ENCODE measurements at places on chromosomes 11 and 22.

- no peak for DNase-seq
Observed at GRCh38 chr11:28505232-28505631, 397.0 kb downstream of the METTL15 start.

- peak; percentile 36 for DNase-seq
Observed at GRCh38 chr11:112221274-112221835, 4.9 kb upstream of the PTS start.

- DNase-seq: no peak
Observed at GRCh38 chr11:121463689-121464335, 11.0 kb upstream of the SORL1-AS1 start.

DNA sequence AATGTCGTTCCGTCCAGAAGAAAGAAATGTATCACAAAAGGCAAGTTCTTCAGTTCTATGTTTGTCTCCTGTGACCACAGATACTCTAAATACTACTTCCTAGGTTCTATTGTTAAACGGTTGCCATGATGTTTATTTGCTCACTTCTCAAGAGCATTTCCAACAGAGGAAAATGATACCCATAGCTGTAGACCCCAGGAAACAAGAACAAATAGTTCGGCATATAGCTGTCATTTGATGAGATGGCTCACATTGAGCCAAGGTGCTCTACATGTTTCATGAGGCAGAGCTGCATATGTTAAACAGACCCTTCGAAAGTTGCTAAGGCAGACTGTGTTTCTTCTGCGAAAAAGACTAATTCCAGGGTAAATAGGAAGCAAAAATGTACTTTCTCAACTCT, 15.4 kb upstream of the ANGPTL5 start:
- no peak for DNase-seq

- no peak for DNase-seq
Observed at GRCh38 chr22:31637447-31637890, 24.5 kb downstream of the PISD start.

GRCh38 chr11:8363921-8364320, 100.2 kb upstream of the LMO1 start:
- DNase-seq: no peak

GRCh38 chr11:113629562-113629961, 76.5 kb downstream of the TMPRSS5 start:
- DNase-seq: no peak

DNA sequence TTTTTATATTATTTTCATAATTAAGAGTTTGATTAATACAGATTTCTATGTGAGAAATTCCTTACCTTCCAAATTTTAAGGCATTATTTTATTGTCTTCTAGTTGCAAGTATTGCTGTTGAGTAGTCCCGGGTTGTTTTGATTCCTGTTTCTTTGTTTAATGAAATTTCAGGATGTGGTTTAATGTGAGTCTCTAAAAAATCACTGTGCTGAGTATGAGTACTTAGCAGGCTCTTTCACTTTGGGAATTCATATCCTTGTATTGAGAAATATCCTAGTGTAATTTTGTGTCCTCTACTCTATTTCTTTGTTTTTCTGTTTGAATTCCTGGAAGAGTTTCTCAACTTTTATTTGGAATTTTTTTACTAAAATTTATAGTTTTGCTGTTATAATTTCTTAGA, 113.2 kb downstream of the TMEM135 start:
- no peak for DNase-seq

GRCh38 chr11:92867913-92868619, 101.4 kb upstream of the MTNR1B start:
- no peak for DNase-seq

- DNase-seq: peak; percentile 6
Observed at GRCh38 chr22:50684986-50685385, 12.4 kb downstream of the SHANK3 start.

- DNase-seq: no peak
Observed at GRCh38 chr11:127345819-127346459, 345.4 kb upstream of the KIRREL3 start.

GRCh38 chr11:65764434-65764833, 16.3 kb downstream of the AP5B1 start:
- no peak for DNase-seq

GRCh38 chr11:36069576-36070212, 125.8 kb downstream of the LDLRAD3 start:
- DNase-seq: no peak

DNA sequence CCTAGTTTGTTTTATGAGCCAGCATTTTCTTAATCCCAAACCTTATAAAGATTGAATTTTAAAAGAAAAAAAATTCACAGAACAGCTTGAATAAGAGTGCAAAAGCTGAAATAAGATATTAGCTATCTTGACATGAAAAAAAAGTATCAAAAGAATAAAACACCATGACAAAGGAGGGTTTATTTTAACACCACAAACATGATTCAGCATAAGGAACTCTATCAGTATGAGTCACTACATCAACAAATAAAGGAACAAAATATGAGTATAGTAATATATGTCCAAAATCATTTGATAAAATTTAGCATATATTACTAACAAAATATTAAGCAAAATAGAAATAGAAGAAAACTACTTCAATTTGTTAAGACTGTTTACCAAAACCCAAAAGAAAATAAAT, 9.6 kb upstream of the LMO1 start:
- no peak for DNase-seq

DNA sequence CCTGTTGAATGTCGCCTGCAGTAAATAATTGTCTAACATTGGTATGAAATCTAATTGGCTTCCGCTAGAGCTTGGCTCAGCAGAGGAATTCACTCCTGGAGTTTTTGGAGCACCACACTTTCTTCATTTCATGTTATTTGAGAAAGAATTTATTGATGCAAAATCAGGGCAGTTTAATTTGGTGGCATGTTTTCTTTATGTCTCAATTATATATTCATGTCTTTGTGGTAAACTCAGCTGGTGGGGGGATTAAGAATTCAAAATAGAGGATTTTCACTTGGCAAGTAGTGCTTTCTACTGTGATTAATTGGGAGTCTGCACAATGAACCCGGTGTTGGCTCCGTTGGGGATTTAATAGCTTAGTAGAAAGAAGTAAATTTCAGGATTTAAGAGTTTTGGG, 784.4 kb downstream of the NTM start:
- DNase-seq: no peak

DNA sequence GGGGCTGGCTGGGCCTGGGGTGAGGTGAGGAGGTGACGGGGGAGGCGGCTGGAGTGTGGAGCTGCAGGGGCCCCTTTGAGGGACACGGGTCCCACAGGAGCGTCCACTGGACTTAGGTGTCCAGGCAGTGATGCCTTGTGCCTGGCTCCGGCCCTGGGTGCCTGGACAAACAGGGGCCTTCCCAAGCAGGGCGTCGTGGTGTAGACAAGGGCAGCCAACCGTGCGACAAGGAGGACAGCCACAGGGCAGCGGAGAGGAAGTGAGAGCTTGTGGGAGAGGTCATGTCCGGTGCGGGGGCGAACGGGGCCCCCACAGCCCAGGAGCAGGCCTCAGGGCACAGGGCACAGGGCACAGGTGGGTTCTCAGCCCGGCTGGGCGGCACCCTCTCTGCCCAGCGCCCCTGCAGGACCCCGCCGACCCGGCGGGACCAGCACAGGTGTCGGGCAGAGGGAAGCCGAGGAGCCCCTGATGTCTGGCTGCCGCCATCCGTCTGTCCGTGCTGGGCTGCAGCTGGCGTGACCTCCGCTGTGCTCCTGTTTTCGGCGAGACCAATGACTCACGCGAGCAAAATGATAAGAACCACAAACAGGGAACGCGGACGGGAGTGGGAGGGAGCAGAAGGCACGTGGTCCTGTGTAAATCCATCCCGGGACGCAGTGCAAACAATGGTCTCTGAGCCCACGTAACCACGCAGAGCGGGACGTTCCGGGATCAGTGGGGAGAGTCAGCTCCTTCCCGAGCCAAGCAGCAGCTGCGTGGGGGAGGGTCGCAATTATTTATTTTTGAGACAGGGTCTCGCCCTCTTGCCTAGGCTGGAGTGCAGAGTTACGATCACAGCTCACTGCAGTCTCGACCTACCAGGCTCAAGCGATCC, 49.1 kb upstream of the A4GALT start:
- peak; percentile 90 for DNase-seq

DNA sequence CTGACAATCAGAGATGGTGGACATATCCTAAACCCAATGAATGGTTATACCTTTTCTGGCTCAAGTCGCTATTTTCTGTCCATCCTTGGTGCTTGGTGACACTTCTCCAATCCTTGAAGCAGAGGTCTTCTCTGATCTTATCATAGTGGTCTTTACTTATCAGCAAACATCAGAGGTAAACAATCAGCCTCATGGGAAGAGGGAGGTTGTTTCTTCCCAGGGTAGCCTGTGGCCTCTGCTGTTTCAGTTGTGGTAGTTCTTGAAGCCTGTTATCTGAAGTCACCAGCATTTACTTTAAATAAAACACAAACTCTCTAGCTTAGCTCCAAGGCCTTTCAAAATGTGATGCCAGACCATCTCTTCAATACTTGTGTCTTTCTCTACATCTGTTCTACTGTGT, 66.7 kb downstream of the RRM1 start:
- DNase-seq: no peak

GRCh38 chr11:75800728-75801361, 14.2 kb upstream of the UVRAG start:
- no peak for DNase-seq

DNA sequence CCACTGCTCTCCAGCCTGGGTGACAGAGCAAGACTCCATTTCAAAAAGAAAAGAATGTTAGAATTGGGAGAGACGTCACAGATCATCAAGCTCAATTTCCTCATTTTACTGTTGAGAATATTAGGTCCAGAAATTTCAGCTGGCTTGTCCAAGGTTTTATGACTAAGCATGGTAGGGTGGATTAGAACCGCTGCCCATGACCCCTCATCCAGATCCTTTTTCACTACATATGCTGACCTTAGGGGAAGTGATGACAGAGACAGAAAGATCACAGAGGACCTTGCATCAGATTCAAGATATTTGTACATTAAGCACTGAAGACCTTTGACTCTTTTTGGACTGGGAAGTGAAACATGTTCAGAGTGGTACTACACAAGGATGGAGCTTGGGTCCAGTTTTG, 134.5 kb downstream of the ADAMTS15 start:
- DNase-seq: no peak

Data from stomach (tissue), 19 donors.